Stimulated activated CD8-positive, alpha-beta memory T cell treated with anti-CD3 and anti-CD28 coated beads, Interleukin-4, amount 100 ng/mL, for 48 hours (primary cell): ENCODE measurements at places on chromosomes 4 and X.

DNA sequence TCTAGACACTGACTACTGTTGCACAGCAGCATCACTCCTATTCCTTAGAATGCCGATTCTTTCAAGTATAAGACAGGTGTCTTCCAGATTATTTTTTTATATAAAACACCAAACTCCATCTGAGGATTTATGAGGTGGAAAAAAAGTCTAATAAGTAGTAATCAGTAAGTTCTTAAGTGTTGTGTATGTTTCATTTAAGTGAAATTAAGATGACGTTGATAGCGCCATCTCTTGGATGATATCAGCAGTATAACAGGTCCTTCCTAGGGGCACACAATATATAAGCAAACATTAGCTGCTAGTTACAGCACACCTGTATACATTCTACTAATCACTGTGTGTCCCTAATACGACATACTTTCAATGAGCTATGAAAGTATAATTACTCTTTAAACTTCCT lies 99.6 kb upstream of the STS start:
- DNase-seq = no peak

DNA sequence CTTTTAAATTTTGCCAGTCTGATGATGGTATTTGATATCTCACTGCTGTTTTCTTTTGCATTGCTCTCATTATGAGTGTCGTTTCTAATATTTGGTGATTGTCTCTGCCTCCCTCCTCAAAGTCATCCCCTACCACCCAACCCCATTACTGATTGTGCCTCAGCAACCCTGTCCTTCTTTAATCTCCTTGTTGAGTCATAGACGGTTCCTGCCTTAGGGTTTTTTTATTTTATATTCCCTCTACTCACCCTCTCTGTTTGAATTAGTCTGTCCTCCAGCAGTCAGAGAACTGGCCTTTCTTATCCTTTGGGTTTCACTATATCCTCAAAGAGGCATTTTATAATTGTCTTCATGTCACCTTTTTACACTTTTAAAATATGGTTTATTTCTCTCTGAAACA lies 409.3 kb upstream of the CPEB2 start:
- no peak for DNase-seq

DNA sequence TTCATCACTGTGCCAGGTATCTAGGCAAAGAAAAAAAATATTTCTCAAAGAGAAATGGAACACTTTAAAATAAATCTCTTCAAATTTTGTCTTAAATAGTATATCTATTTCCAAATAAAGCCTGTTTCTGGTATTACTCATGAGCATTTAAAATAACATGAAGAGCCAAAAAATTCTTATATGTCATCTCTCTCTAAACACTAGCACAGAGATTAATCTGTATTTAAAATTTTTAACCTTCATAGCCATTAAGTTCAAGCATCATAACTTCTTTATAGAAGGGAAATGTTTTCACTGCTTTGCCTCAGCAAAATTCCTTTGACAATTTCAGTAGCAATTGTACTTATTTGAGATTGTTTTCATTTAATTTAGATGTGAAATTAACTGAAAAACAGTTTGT lies 5.1 kb upstream of the CORIN start:
- DNase-seq = no peak

DNA sequence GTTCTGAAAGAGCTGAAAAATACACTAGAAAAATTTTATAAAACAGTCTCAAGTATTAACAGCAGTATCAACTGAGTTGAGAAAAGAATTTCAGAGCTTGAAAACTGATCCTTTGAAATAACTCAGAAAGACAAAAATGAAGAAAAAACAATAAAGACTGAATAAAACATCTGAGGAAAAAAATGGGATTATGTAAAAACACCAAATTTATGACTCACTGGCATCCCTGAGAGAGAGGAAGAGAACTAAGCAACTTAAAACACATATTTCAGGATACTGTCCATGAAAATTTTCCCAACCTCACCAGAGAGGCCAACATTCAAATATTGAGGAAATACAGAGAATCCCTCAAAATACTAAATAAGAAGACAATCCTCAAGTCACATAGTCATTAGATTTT lies 22.9 kb downstream of the PABPC4L start:
- no peak for DNase-seq

DNA sequence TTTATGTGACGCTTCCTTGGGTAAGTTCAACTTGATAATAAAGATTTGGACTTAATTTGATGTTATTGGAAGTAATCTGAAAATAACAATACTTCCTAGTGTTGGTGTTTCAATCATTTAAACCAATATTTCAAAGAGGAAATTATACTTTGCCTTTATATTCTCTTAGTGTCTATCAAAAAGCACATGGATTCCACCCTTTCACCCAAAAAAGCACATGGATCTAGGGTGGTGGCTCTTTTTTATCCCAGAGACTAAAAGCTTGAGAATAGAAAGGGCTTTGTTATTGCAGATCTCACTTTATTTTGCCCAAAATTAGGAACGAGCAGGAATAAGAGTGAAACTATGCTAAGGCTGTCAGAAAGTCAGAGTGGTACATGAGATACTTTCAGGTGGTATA lies 75.1 kb upstream of the RASGEF1B start:
- DNase-seq = no peak

DNA sequence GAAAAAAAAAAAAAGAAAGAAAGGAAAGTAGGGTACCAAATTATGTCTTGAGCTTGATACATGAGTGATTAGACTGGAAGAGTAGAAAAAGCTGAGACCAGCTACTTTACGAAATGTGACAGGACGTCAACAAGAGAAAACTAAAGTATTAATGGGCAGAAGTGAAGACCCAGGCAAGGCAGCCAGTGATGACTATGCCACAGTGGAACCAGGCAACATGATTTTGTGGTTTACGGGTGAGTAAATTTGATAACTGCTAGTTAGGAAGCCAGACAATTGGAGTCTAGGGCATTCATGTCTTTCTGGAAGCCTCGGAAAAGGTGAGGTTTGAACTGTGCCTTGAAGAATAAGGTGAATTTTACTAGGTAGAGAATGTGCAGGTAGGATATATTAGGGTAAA lies 326.4 kb downstream of the TENM3 start:
- no peak for DNase-seq

DNA sequence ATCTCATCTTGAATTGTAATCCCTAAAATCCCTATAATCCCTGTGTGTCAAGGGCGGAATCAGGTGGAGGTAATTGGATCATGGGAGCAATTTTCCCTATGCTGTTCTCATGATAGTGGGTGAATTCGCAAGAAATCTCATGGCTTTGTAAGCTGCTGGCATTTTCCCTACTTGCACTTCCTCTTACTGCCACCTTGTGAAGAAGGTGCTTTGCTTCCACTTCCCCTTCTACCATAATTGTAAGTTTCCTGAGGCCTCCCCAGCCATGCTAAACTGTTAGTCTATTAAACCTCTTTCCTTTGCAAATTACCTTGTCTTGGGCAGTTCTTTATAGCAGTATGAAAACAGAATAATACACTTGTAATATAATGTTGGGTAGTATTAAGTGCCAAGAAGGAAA lies 1087.4 kb upstream of the SLIT2 start:
- DNase-seq = no peak

DNA sequence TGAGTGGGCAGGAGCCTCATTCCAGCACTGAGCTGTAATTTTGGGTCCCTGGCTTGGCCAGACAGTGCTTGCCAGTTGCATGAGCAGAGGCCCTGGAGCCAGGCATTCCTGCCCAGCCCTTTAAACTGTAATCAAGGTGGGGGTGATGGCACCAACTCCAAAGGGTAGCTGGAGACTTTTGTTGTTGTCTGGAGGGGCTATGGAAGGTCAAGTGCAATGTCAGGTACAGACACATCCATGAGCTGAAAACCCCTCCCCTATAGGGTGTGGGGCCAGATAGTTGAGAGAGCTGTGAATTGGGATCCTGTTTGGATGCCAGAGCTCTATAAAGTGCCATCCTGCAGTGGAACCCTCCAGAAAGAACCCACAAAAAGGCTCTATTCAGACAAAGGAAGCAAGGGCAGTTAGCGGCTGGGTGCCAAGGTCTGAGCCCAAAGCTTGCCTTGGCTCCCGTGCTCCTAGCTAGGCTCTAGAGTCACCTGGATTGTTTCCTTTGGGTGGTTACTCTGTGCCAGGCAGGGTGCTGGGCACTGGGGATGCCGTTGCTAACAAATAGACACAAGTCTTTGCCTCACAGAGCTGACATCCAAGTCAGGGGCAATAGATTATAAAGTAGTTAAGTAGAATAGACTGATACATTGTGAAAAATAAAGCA lies 163.0 kb downstream of the EFNB1 start:
- DNase-seq = no peak

- DNase-seq = no peak
Observed at GRCh38 chr4:145566086-145566708, 53.0 kb upstream of the MMAA start.

DNA sequence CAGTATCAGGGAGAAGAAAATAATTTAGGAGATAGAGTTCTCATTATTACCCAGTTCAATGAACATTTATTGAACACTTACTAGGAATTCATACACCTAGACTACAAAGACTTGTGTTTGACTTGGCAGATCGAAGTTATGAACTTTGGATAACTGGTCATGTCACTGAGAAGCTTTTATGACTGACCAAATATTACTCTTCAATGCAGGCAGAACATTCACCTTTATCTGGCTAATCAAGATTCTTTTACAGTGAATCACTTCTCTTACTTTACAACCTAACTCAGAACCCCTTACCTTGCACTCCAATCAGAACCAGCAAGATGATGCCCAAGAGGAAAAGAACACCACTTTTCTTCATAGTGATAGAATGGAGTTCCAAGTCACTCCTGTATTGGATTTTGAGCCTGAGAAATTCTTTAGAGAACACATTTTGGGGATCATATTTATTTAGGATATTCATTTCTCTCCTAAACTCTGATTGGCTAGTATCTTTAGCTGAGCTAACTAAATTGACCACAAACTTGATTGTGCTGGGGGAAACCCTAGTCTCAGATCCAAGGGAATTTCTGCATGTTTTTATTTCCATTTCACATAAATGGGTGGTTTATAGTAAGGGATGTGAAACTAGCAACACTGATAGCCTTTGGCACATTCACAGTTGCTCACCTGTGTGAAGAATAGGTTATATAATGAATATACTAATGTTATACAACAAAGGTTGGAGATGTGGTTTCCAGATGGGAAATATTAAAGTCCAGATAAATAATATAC lies at the start of gene CXCL9:
TSS of gene CXCL9 (minus strand) at position 421 of the 774 bp plus-strand sequence. CDS start at position 361, 60 bp downstream.
- no peak for DNase-seq

- no peak for DNase-seq
Observed at GRCh38 chr4:4789462-4789861, 70.0 kb upstream of the MSX1 start.

GRCh38 chr4:52483186-52483890 lies 175.8 kb downstream of the USP46 start:
- no peak for DNase-seq

DNA sequence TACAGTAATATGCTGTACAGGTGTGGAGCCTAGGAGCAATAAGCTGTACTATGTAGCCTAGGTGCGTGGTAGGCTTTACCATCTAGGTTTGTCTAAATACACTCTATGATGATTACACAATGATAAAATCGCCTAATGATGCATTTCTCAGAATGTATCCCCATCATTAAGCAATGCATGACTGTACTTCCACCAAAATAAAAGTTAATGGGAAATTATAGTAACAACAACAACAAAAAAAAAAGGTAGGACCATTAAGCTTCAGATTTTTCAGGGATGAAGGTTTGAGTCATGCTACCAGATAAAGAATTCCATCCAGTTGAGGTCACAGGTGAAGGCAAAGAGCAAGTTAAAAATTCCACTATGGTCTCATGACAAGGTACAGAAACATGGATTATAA lies 68.2 kb downstream of the MAGEA10 start:
- no peak for DNase-seq

GRCh38 chrX:42967681-42968300 lies 189.8 kb upstream of the PPP1R2C start:
- DNase-seq = no peak

- DNase-seq = no peak
Observed at GRCh38 chr4:70768301-70768948, 46.7 kb downstream of the RUFY3 start.

DNA sequence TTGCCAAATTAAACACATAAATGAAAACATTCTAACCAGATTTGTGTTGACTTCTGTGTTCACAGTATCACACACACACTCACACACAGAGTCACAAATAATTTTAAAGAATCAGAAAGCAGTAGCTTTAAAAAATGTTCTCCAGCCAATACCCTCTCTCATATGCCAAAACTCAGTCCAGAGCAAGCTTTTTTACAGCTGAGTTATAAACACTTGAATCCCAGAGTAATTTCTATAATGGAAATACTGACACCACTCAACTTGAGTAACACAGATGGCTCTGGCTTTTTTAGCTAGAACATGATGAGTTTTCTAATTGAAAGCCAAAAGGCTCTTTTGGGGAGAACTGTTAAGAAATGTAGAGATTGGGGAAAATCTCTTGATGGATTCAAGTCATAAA lies 100.8 kb downstream of the DOCK11 start:
- no peak for DNase-seq

DNA sequence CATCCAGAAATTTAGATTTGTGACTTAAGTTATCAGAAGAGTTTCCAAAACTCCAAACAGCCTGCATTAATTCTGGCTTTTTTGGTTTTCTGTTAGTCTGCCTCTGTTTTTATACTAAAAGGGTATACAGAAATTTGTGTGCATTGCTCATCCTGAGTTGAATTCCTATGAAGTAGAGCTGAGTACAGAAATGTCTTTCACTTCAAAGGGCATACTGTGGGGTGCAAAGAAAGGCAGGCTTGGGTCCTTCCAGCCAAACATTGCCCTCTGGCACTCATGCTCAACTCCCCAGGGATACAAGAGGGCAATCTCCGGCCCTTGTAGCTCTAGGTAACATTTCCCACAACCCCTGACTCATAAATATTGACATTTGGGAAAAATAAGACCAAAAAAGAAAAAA lies 27.6 kb upstream of the TMEM184C start:
- DNase-seq = no peak

GRCh38 chr4:176273736-176274135 lies 4.7 kb upstream of the ASB5 start:
- DNase-seq = no peak

- DNase-seq = no peak
Observed at GRCh38 chr4:184143770-184144564, 73.7 kb downstream of the ENPP6 start.

DNA sequence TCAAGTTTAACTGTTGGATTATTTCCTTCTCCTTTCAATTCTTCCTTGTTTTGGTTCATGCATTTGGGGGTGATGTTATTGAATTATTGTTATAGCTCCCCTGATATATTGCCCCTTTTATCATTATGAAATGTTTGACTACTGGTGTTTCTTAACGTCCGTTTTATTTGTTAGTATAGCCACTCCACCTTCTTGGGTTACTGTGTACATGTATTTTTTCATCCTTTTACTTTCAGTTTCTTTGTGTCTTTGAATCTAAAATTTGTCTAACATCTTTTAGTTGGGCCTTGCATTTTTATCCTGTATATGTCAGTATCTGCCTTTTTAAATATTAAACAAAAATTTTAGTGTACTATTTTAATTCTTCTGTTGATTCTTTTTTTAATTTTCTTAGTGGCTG lies 88.7 kb downstream of the TNIP2 start:
- DNase-seq = no peak

- DNase-seq = no peak
Observed at GRCh38 chr4:107578321-107578720, 141.7 kb downstream of the PAPSS1 start.
